Glutamatergic neuron (in vitro differentiated cells): ENCODE measurements at places on chromosomes 2 and 18. TPM values are rescaled to one million over a fixed set of nuclear protein-coding genes. Genes with fewer than 3 reads are reported as not detected.

GRCh38 chr2:32752952-32753351 is 125.1 kb downstream of the TTC27 start:
- H3K36me3 ChIP-seq = no peaks in the 10 kb centered on the region
- H3K4me1 ChIP-seq = no peaks in the 10 kb centered on the region
- no peak for DNase-seq
- H3K27me3 ChIP-seq = no peaks in the 10 kb centered on the region
- H3K27ac ChIP-seq = no peak overlapping the region

DNA sequence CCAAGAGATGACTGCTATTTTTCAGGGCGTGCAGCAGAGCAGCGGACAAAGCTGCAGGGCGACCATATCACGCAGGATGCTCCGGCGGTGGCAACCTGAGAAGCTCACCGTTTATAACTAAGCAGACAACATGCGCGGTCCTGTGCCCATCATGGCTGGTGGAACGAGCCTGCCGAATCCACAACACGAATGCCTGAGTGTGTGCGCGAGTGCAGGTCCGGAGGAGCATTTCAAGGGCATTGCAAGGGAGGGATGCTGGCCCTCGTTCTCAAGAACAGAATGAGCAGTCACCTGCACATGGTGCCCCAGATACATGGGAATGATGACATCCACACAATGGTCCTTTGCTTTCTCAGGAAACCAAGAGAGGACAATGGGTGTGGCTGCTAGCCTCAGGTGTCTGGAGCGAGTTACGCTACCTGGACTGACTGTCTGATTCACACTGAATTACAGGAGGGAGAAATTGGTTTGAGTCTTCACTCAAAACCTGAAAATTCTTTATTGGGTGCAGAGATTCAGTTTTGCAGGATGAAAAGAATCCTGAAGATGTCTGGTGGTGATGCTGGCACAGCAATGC is 39.8 kb downstream of the TBC1D8 start:
- peaks cover 7% of the 10 kb centered on the region for H3K27me3 ChIP-seq
- H3K27ac ChIP-seq = peak overlapping the region; percentile 15
- peaks cover 43% of the 10 kb centered on the region for H3K4me1 ChIP-seq
- no peak overlapping the region for H3K4me3 ChIP-seq

DNA sequence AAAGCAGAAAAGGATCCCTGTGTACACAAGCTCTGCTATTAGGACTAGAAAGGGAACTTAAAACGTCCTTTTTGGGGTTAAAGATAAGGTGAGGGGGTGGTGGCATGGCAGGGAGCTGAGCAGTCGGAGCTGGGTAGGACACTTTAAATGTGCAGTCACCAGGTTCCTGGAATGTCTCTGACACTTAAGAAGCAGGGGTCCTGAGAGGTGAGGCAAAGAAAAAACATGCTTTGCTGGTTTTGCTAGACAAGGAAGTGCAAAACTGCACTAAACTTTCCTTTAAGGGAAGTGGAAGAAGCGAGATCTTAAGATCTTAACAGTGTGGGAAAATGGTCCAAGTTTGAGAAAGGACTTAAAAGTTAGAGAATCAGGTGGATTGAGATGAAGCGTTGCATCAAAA is 99.5 kb upstream of the MAP3K20 start:
- no peaks in the 10 kb centered on the region for H3K27me3 ChIP-seq
- H3K4me1 ChIP-seq = no peaks in the 10 kb centered on the region
- no peak for DNase-seq
- no peak overlapping the region for H3K4me3 ChIP-seq
- H3K27ac ChIP-seq = no peak overlapping the region

DNA sequence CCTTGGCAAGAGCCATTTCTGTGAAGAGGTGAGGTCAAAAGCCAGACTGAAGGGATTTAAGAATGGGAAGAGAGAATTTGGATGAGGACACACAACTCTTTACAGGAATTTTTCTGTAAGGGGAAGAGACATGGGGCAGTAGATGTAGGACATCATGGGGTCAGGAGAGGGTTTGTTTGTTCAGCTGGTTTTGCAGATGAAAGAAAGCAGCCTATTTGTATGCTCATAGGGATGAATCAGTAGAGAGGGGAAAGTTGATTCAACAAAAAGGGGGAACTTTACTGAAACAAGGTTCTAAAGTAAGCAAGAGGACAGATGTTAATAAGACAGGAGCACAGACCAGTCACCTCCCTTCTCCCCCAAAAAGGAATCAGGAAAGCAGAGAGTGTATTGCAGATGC is 11.2 kb downstream of the SCG2 start:
- no peak overlapping the region for H3K27ac ChIP-seq
- no peaks in the 10 kb centered on the region for H3K36me3 ChIP-seq
- DNase-seq = no peak
- H3K4me1 ChIP-seq = peaks cover 10% of the 10 kb centered on the region
- no peaks in the 10 kb centered on the region for H3K27me3 ChIP-seq
- H3K4me3 ChIP-seq = no peak overlapping the region

Gene TTN
- total RNA-seq = 0.34 TPM

Gene POTEI
- 1.4 TPM for total RNA-seq

DNA sequence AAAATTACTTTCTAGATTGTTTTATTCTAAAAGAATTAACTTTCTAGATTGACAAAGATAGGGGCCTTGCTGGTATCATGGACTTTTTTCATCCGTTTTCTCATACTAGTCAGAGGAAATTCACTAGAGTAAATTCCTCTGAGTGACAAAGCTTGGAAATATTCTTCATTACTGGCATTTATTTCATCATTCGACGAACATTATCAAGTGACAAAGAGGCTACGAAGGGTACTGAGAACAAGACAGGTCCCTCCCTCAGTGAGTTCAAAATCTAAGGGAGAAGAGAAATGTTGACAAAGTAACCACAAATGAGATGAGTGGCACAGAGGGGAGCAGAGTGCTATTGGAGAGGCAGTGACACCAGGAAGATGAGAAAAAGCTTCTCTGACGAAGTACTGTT is 4.3 kb downstream of the EPG5 start:
- H3K36me3 ChIP-seq = no peaks in the 10 kb centered on the region
- H3K4me1 ChIP-seq = peaks cover 2% of the 10 kb centered on the region
- H3K4me3 ChIP-seq = no peak overlapping the region
- H3K27ac ChIP-seq = no peak overlapping the region
- no peak for DNase-seq
- H3K27me3 ChIP-seq = peaks cover 3% of the 10 kb centered on the region

DNA sequence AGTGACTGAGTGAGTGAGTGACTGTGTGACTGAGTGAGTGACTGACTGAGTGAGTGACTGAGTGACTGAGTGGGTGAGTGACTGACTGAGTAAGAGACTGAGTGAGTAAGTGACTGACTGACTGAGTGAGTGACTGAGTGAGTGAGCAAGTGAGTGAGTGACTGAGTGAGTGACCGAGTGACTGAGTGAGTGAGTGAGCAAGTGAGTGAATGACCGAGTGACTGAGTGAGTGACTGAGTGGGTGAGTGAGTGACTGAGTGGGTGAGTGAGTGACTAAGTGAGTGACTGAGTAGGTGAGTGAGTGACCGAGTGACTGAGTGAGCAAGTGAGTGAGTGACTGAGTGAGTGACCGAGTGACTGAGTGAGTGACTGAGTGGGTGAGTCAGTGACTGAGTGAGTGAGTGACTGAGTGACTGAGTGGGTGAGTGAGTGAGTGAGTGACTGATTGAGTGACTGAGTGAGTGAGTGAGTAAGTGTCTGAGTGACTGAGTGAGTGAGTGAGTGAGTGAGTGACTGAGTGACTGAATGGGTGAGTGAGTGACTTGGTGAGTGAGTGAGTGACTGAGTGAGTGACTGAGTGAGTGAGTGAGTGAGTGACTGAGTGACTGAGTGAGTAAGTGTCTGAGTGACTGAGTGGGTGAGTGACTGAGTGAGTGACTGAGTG is 13.3 kb downstream of the MAL start:
- H3K27me3 ChIP-seq = peaks cover 19% of the 10 kb centered on the region
- no peak overlapping the region for H3K4me3 ChIP-seq

Gene NMS
- not detected for total RNA-seq

DNA sequence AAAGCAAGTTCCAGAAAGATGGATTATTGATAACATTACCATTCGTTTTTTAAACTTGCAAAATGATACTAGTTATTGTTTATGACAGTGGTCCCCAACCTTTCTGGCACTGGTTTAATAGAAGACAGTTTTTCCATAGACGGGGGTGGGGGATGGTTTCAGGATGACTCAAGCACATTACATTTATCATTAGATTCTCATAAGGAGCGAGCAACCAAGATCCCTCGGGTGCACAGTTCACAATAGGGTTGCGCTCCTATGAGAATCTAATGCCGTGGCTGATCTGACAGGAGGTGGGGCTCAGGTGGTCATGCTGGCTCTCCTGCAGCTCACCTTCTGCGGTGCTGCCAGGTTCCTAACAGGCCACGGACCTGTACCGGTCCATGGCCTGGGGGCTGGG is 86.2 kb downstream of the BCL2 start:
- H3K4me3 ChIP-seq = no peak overlapping the region
- DNase-seq = no peak
- H3K36me3 ChIP-seq = no peaks in the 10 kb centered on the region
- H3K27me3 ChIP-seq = no peaks in the 10 kb centered on the region

DNA sequence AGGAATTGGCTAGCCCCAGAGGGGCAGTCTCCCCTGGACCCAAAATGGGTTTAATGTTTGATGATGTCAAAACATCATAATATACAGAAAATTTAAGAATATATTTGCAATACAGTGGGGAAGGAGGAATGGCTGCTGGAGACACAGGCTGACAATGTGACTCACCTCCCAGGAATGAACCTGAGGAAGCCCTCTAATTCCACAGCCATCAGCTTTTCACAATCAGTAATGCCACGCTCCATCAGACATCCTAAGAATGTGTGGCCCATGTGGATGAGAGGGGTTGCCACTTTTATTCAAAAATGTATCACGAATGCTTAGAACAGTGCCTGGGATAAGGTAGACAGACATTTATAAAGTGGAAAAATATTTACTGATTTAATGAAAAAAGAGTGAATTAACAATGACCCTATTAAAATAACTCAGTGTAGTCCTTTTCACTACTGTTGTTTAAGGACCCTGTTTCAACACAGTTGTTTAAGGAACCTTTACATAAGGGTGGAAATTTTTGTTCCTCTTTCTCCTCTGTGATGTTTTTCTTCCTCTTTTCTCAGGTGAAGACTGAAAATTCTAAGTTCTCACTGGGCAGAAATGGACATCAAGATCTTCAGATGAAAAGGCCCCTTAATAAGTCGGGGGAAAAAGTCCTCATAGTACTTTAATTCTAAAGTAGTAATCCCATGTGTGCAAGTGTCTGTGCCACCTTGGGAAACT is 17.5 kb upstream of the TMEM163 start:
- no peak overlapping the region for H3K4me3 ChIP-seq
- no peak overlapping the region for H3K27ac ChIP-seq
- H3K36me3 ChIP-seq = no peaks in the 10 kb centered on the region
- no peaks in the 10 kb centered on the region for H3K27me3 ChIP-seq
- no peaks in the 10 kb centered on the region for H3K4me1 ChIP-seq

DNA sequence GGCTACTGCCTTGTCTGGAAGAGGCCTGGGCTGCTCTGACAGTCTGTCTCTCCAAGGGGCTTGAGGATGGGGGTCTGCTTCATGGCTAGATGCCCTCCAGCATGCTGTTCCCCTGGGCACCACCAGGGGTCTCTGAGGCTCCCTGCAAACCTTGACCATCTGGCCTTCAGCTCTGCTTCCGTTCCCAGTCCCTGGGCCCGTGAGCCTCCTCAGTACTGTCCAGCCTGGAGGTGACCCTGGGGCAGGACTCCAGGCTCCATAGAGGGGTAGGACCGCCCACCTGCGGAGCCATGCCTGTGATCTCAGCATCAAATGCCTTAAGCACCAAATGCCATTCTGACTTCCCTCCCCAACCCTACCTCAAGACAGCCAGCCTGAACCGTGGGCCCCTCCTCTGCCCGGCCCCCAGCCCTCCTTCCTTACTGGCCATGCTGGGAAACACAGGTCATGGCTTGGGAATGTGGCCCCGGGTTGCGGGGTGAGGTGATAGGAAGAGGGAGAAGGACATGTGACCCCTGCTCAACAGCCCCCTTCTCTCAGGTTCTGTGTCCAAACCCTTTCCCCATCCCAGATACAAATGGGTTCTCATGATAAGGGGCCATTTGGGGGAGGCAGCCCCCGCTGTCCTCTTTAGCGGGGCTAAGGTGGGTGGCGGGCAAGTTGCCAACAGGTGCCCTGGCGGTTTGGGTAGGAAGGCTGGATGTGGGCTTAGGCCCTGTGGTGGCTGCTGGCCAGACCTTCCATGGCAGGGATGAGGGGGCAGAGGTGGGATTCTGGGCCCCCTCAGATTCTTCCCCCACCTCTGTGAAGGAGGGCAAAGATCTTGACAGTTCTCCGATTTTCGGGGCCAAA is 25.0 kb downstream of the SPEG start:
- no peaks in the 10 kb centered on the region for H3K36me3 ChIP-seq
- H3K27me3 ChIP-seq = peaks cover 5% of the 10 kb centered on the region
- DNase-seq = peak; percentile 86
- peaks cover 19% of the 10 kb centered on the region for H3K4me1 ChIP-seq

GRCh38 chr2:231318436-231318835 is 77.1 kb upstream of the B3GNT7 start:
- DNase-seq = no peak
- H3K4me3 ChIP-seq = no peak overlapping the region
- H3K27me3 ChIP-seq = peaks cover 2% of the 10 kb centered on the region
- peaks cover 35% of the 10 kb centered on the region for H3K36me3 ChIP-seq
- no peaks in the 10 kb centered on the region for H3K4me1 ChIP-seq
